ENCODE measurements at places on chromosomes 7 and 10.

GRCh38 chr10:107013258-107014006, 151.1 kb downstream of the SORCS1 start:
- no peak for DNase-seq

DNA sequence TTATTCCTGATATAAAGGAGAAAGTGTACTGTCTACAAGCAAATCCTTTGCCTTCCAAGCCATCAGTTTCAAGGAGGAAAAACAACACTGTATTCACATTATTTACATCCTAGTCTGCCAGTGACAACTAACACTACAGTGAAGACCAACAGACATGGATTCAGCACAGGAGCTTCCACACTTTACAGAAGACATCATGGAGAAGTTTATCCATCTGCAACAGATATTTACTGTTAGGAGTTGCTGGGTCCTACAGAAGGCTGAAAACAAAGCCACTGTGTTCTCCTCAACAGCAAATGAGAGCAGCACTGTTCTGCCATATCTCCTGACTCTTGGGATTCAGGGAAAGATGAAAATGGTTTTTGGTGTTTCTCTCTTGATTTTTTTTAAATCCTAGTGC, 31.9 kb downstream of the NAPEPLD start:
- no peak for DNase-seq

GRCh38 chr10:127349737-127350136, 153.3 kb upstream of the INSYN2A start:
- DNase-seq = no peak

DNA sequence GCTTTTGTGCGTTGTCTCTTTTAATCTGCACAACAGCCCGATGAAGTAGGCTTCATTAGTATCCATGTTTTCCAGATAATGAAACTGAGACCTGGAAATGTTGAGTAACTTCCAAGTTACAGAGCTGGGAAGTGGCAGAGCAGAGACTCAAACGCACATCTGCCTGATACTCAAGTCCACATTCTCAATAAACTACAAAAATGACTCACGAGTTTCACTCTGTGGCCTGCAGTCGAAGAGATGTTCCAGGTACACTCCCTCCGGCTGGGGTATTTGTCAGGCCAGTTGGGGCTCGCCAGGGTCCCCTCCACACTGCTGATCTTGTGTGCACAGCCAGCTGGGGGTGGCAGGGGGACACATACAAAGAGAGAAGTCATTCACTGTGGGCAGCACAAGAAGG, 17.7 kb upstream of the OPALIN start:
- no peak for DNase-seq

DNA sequence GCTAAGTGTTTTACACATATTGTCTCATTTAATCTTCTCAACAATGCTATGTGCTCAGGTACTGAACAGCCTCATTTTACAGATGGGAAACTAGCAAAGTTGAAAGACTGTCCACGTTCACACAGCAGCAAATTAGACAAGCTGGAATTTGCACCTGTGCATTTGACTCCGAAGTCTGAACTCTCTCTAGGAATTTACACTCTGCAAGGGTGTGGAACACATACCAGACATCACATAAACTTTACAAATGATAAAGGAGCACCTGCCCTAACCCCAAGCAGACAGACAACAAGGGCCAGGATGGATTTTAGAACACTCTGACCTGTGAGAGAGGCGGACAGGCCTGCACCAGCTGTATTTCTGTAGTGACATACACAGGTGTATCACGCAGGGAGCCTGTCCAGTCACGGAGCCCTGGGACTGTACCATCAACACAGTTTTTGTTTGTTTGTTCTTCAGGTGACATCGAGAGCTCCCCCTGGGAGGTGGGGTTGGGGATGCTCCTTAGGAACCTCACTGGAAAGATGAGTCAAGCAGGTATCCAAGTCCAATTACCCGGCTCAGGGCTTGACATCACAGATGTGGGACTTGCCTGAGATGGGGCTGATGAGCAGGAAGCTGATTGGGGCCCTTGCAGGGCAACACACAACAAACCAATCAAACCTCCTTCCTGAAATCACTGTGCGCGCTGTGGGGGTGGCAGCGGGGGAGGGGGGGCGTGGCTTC, 31.0 kb downstream of the MKI67 start:
- no peak for DNase-seq
